ENCODE measurements at places on chromosomes 4 and X.

DNA sequence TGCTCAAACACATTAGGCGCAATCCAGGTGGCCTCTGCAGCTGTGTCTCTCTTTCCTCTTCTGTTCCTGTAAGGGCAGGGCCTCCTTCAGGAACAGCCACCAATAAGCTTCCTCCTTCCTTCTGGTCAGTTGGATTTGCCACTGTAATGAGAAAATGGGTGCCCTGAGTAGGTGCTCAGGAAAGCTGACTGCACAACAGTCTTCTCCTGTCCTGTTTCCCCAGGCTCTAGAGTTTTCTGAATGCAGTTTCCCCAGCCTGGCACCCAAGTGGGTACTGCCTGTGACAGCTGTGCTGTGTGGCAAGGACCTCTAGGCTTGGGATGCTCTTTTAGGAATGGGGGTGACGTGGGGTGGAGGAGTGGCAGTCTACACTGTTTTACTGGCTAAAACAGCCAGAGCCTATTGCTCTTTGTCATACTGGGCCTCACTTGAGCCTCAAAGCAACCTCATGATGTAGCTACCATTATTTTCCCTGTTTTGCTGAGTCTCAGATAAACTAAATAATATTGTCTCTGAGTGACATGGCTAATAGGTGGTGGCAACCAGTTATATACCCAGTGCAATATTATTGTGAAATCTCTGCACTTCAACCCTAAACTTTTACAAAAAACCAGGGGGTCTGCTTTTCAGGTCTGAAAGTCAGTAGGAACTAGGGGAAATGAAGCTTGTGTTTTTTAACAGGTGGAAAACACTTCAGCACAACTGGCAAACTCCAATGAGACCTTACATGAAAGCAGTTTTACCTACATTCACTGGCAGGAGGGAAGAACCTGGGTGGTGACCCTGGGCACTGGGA lies 1.2 kb downstream of the CXCL2 start:
- no peak for DNase-seq

GRCh38 chr4:111434586-111434985 lies 710.7 kb upstream of the FAM241A start:
- DNase-seq, result no peak

DNA sequence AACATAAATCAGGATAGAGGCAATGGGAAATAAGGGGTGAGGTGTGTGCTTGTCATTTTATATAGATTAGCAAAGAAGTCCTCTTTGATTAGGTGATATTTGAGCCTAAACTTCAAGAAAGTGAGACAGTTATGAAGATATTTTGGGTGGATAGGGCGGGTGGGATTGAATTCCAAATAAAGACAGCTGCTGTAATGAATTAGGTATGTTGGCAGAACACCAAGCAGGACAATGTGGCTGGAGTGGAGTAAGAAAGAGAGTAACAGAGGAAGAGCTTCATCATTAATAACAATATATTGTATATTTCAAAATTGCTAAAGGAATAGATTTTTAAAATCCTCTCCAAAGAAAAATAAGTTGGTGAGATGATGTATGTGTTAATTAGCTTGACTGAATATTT lies 91.0 kb upstream of the CENPE start:
- no peak for DNase-seq

DNA sequence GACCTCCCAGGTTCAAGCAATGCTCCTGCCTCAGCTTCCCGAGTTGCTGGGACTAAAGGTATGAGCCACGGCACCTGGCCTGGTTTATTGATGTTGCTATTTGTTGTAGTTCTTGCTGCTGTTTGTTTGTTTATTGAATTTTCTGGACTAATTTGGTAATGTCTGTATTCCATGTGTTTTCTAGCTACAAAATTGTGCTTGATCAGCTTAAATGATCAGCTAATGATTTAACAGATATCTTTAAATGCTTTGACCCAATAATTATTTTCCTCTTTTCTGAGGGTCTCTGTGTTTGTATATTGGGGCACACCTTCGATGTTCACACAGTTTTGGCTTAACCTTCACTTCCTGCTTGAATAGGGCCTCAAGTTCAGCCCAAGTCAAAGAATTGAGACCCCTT lies 488.1 kb upstream of the HTR2C start:
- no peak for DNase-seq

DNA sequence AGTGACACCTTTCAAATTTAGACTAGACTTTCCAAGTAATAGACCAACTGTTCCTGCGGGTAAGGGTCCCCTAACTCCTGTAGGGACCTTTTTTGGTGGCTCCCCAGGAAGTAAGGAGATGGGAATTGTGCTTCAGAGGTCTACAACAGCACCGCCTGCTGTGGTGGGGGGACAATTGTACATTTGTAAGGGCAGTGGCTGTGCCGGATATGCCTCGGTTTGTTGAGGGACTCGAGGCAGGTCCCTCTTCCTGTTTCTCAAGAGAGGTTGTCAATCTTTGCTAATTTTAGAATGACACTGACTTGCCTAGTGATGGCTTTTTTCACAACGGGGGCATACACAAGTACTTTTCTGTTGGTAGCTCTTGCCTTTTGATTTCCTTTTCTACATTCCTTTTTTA lies 15.5 kb upstream of the HSD17B11 start:
- no peak for DNase-seq

GRCh38 chr4:90241008-90241407 lies 113.8 kb downstream of the CCSER1 start:
- DNase-seq, result no peak

GRCh38 chrX:134868771-134869495 lies 121.9 kb upstream of the SMIM10 start:
- no peak for DNase-seq

DNA sequence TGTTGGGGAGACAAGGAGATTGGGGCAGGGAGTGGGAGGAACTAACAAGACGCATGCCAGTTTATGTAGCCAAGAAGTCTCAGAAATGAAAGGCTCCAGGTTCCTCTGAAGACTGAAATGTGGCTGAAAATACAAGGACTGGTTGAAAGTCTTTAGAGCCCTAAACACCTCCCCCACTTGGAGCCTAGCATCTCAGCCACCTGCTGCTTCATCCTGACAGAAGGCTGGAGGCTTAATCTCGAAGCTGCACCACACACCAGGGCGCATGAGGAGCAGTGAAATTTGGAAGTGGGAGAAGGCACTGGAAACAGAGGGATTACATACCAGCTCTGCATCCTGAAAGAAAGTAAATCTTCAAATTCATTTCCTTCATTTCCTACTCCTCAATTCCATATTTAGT lies 160.7 kb upstream of the FTHL17 start:
- no peak for DNase-seq

DNA sequence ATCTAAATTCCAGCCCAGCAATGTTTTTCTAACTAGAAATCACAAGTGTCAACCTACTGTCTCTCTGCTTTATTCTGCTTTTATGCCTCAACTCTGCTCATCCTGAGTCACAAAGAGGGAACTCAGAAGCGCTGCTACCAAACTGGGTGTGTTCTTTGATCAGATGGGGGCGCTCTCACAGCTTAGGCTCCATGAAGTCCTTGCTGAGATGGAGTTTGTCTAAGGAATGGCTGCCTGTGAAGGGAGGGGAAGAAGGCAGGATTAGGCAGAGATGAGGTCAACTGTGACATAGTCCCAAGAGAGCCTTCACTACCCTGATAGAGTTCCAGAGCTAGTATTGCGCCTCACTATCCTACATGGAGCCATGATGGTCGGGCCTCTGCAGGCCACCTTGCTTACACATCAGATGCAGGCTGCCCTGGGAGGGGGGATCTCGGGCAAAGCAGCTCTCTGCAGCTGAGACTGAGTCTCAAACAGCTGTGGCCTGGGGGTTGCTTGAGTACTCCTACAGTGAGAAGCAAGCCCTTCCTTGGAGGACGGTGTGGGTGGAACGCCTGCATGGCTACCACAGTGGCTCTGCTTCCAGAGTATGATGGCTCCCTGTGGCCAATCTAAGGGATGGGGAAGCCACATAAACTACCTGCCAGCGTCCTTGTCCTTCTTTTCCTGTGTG lies 219.9 kb downstream of the CCNG2 start:
- no peak for DNase-seq

DNA sequence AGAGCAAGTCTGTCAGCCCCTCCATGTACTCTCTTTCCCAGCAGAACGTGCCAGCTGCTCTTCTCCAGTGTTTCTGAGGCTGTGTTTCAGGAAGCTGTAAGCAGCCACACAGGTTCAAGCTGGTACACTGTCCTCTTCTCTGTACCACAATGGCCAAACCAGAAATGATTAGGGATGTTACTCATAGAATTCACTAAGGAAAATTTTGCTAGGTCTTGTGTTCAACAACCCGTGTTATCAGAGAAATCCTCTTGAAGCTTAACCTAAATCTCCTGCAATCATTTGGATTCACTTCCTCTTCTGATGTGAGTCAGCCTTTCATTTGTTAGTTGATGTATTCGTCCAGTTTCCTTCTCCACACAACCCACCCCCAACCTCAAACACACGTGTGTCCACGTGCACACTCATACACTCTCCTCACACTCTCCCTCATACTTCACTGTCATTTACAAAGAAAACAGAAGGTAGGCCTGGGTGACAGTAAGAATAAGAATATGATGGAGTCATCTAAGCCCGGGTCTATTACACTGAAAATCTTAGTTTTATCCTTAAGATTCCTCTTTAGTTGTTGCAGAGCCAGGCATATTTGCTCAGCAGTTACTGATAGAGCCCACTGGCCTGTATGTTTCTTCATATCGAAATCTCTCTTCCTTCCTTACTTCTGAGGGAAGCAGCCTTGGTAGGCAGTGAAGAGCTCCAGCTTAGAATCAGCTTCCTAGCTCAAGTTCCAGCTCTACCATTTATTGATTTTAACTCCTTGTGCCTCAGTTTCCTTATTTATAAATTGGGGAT lies 63.4 kb downstream of the DCUN1D4 start:
- no peak for DNase-seq

GRCh38 chr4:121011138-121011537 lies 61.2 kb downstream of the NDNF start:
- no peak for DNase-seq

GRCh38 chr4:48008021-48008596 lies 8.4 kb downstream of the CNGA1 start:
- no peak for DNase-seq

- DNase-seq, result no peak
These were observed 248.3 kb upstream of the MAD2L1 start for GRCh38 chr4:120314969-120315368.

DNA sequence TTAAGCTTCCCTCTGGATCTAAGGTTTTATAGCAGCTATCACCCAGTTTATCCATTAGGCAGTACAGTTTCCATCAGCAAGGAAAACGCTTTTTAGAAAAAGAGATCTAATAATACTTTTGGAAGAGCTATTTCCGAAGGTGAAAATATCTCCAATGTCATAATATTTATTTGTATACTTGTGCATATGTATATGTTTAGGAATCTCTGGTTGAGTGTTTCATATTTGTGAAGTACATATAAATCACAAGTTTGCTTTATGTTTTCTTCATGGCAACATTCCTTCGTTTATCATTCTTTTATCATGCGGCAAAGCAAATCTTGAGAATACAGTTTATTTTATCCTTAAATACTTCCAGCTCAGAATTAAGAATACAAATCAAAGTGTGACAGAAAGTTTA lies 6.2 kb upstream of the PCDH18 start:
- DNase-seq, result no peak

GRCh38 chrX:119757979-119758730 lies at the start of gene SOWAHD:
TSS of gene SOWAHD (plus strand) at chrX:119758588. CDS start at chrX:119758668, 80 bp downstream.
- peak; percentile 34 for DNase-seq

GRCh38 chrX:10631416-10632145 lies 11.2 kb upstream of the MID1 start:
- DNase-seq, result no peak

- DNase-seq, result peak; percentile 69
These were observed 41.0 kb upstream of the GATB start for GRCh38 chr4:151801547-151802516.

DNA sequence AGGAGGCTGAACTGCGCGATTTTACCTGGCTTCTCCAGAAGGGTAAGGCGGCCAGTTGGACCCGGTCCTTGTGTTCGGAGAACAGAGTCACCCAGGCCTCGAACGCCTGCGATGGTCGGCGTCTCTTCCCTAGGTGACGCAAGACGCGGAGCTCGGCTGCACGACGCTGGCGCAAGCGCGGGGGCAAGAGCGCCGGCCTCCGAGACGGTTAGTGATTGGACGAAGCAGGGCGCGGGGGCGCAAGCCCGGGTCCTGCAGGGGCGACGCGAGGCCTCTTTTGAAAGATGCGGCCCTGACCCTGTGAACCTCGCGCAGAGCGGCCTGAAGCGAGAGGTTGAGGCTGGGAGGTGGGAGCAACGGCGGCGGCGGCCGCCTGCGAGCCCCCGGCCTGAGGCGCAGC lies 428 bp downstream of the ADAD1 start:
- no peak for DNase-seq
